Dermis blood vessel endothelial cell (primary cell): ENCODE measurements at places on chromosomes 16 and 17. TPM values are rescaled to one million over a fixed set of nuclear protein-coding genes. Genes with fewer than 3 reads are reported as not detected.

The TMC5 gene
- total RNA-seq = 0.05 TPM in 1 of 2 replicates, not detected in the other

The CDK5R1 gene
- total RNA-seq = 1.4 and 1.9 TPM in 2 replicates

The SLC16A6 gene
- total RNA-seq = 1.5 TPM in 2 replicates

The GPR179 gene
- total RNA-seq = not detected in 2 replicates

The VASN gene
- 1.9 and 2.2 TPM in 2 replicates for total RNA-seq

The NPIPA2 gene
- total RNA-seq = 0.17 and 0.28 TPM in 2 replicates

The MARVELD3 gene
- not detected in 2 replicates for total RNA-seq

The LDHD gene
- total RNA-seq = 1.7 and 2.1 TPM in 2 replicates

The MPHOSPH6 gene
- total RNA-seq = 36.4 and 44.5 TPM in 2 replicates

The SOST gene
- total RNA-seq = 0.05 TPM in 1 of 2 replicates, not detected in the other

The PRAC1 gene
- not detected in 2 replicates for total RNA-seq

The MSRB1 gene
- total RNA-seq = 6.6 and 8.1 TPM in 2 replicates

The BTBD17 gene
- 0.17 TPM in 1 of 2 replicates, not detected in the other for total RNA-seq

The SULT1A2 gene
- total RNA-seq = 0.14 TPM in 1 of 2 replicates, not detected in the other

The SDR42E1 gene
- 8.7 and 10.5 TPM in 2 replicates for total RNA-seq

The FNDC8 gene
- total RNA-seq = not detected in 2 replicates

The AOC3 gene
- total RNA-seq = 0.17 and 0.51 TPM in 2 replicates

The TMIGD1 gene
- not detected in 2 replicates for total RNA-seq

The CCDC78 gene
- total RNA-seq = 0.34 and 0.65 TPM in 2 replicates

The SPAG9 gene
- 121 and 122 TPM in 2 replicates for total RNA-seq

The ANKS4B gene
- total RNA-seq = not detected in 2 replicates

The TPSAB1 gene
- not detected in 2 replicates for total RNA-seq

The TMEM98 gene
- total RNA-seq = 36.2 and 42.4 TPM in 2 replicates

The RAC3 gene
- 9.0 and 14.0 TPM in 2 replicates for total RNA-seq

The MMP28 gene
- total RNA-seq = 14.1 and 38.1 TPM in 2 replicates

The KRTAP9-8 gene
- total RNA-seq = not detected in 2 replicates

The MYH3 gene
- total RNA-seq = 0.34 and 0.51 TPM in 2 replicates

The COL1A1 gene
- total RNA-seq = 4.2 and 12.6 TPM in 2 replicates

The PPP1R1B gene
- total RNA-seq = not detected in 2 replicates

The MRPL58 gene
- total RNA-seq = 24.7 and 35.6 TPM in 2 replicates

The ESRP2 gene
- total RNA-seq = 3.6 and 4.1 TPM in 2 replicates

The HBA2 gene
- 0.42 TPM in 1 of 2 replicates, not detected in the other for total RNA-seq

The SPATA32 gene
- 0.05 TPM in 1 of 2 replicates, not detected in the other for total RNA-seq

The ADGRG3 gene
- total RNA-seq = 2.7 and 4.6 TPM in 2 replicates

The SKAP1 gene
- 0.17 TPM in 1 of 2 replicates, not detected in the other for total RNA-seq

The KRTAP4-9 gene
- total RNA-seq = not detected in 2 replicates

The KRTAP3-1 gene
- not detected in 2 replicates for total RNA-seq

The KRTAP4-1 gene
- not detected in 2 replicates for total RNA-seq

The AGRP gene
- not detected in 2 replicates for total RNA-seq

The C1QTNF1 gene
- total RNA-seq = 14.6 and 16.9 TPM in 2 replicates

The TUBB3 gene
- 102 and 167 TPM in 2 replicates for total RNA-seq

The MYO15A gene
- under 0.01 and 0.60 TPM in 2 replicates for total RNA-seq

The CDR2L gene
- total RNA-seq = 19.1 and 23.5 TPM in 2 replicates

The CLEC19A gene
- total RNA-seq = not detected in 2 replicates
